Hematopoietic multipotent progenitor cell treated with erythropoietin and hydrocortisone succinate and interleukin-3 and kit ligand, for 15 days (in vitro differentiated cells): ENCODE measurements at places on chromosomes 16 and 17.

GRCh38 chr16:81409016-81409556, 35.5 kb upstream of the CMIP start:
- DNase-seq, result no peak

DNA sequence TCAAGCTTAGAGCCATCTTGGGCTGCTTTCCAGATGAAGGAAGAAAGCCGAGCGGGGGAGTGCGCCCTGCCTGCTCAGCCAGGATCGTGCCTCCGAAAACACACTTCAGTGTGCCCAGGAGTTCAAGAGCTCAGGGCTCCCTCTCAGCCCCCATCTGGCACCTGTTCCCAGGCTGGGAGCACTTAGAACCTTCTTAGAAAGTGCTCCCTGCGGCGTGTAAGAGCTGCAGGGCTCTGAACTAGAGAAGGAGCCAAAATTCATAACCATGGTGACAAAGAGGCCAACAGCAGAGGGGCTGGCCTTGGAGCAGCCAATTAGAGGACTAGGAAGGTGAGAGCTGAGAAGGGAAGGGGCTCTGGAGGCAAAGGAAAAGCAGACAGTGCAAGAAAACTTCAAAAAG, 59.0 kb upstream of the TNRC6C start:
- DNase-seq, result no peak

- no peak for DNase-seq
Observed at GRCh38 chr17:58991718-58992331, 114.9 kb downstream of the TRIM37 start.

DNA sequence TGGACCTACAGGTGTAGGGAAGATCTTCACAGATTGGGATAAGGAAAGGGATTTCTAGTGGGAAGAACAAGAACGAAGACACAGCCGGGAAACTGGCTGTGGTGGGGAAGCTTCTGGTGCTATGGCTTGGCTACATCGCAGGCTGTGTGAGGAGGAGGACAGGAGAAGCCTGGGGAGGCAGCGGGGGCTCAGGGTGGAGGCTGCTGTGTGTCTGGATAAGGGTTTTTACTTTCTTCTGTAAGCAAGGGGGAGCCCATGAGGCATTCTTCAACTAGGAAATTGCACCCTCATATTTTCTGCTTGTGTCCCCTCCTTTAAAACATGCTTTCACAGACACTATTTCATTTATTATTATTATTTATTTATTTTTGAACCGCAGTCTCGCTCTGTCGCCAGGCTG, 2.9 kb upstream of the RHBDF2 start:
- DNase-seq, result no peak
